ENCODE measurements at places on chromosomes 2 and 18. TPM values are rescaled to one million over a fixed set of nuclear protein-coding genes. Genes with fewer than 3 reads are reported as not detected.

DNA sequence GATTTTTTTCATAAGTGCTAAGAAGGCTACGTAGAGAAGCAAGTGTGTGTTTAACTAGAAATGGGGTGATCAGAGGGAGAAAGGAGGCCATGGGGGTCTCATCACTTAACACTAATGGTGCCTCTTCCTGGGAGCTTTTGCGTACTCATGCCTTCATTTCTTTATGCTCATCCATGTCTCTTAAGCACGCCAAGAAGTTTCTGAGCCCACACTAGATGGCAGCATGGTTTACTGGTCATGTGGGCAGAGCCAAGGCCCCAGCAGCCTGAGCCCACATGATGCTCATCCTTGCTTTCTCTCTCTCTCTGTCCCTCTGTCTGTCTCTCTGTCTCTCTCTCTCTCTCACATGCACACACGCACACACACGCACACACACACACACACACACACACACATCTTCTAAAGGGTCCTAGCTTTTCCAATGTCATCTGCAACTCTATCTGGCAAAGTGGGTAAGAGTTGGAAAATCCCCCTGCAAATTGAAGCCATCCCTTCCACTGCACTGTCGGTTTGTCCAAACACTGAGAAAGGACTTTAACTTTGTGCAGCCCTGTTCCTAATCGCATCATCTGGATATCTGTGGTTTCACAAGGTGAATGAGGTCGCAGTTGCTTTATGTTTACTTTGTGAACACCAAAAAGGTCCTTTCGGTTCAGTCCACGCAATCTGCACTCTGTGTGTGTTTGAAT is 137.1 kb upstream of the CCDC68 start:
- no peaks in the 10 kb centered on the region for H3K4me1 ChIP-seq
- no peak overlapping the region for H3K27ac ChIP-seq
- no peak overlapping the region for H3K4me3 ChIP-seq
- DNase-seq = peak; percentile 5
- peaks cover 8% of the 10 kb centered on the region for H3K27me3 ChIP-seq
- no peaks in the 10 kb centered on the region for H3K36me3 ChIP-seq

DNA sequence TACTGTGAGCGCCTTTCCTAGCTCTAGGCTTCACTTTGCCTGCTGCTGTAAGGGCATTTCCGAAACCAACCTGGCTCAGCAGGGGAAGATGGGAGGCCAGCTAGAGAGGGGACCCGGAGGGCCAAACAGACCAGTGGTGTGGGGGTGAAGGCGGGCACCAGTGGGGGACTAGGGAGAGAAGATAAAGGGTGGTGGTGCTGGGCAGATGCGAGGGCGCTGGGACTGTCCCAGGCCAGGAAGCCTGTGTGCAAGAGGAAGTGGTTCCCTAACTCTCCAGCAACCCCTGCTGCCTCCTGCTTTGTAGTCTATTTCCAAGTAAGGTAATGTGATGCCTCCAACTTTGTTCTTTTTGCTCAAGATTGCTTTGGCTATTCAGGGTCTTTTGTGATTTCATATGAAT is 73.1 kb downstream of the DNAH7 start:
- H3K36me3 ChIP-seq = no peaks in the 10 kb centered on the region
- H3K27ac ChIP-seq = no peak overlapping the region
- H3K4me1 ChIP-seq = peaks cover 5% of the 10 kb centered on the region
- H3K27me3 ChIP-seq = no peaks in the 10 kb centered on the region

DNA sequence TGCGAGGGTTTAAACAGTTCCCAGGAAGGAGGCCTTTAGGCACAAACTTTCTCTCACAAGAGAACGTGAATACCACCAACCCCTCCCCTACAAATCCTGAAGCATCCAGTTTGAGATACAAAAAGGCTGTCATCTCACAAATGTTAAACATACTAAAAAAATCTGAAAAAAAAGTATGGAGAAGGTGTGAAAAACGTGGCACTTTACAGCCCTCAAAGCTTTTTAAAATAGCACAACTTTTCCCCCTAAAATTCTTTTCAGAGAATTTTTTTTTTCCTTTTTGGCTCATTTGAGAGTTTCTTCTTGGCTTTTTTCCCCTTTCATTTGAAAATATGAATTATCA is 10.1 kb downstream of the ZEB2 start:
- H3K27me3 ChIP-seq = peaks cover 56% of the 10 kb centered on the region
- no peak overlapping the region for H3K27ac ChIP-seq
- H3K4me1 ChIP-seq = peaks cover 23% of the 10 kb centered on the region
- H3K4me3 ChIP-seq = no peak overlapping the region
- no peaks in the 10 kb centered on the region for H3K36me3 ChIP-seq
- no peak for DNase-seq

DNA sequence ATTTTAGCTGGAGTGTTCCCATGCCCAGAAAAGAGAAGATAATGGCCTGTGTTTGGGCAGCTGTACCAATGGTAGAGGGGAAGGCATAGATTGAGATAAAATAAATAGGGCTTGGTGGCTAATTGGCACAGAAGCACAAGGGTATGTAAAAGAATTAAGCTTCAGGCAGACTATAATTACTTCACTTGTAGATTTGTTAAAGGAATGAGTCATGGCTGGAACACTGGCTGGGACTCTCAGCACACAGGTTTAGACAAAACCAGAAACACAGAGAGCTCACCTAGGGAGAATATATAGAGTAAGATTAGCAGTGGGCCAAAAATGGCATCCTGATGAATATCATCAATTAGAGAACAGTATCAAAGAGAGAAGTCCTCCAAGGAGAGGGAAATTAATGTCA is 198.3 kb upstream of the FIGN start:
- no peaks in the 10 kb centered on the region for H3K4me1 ChIP-seq
- H3K27ac ChIP-seq = no peak overlapping the region
- H3K36me3 ChIP-seq = no peaks in the 10 kb centered on the region
- DNase-seq = no peak

GRCh38 chr18:32911660-32912284 is 138.9 kb upstream of the KLHL14 start:
- H3K27ac ChIP-seq = no peak overlapping the region
- no peak for DNase-seq
- peaks cover 2% of the 10 kb centered on the region for H3K27me3 ChIP-seq
- no peaks in the 10 kb centered on the region for H3K4me1 ChIP-seq
- no peak overlapping the region for H3K4me3 ChIP-seq
- H3K36me3 ChIP-seq = no peaks in the 10 kb centered on the region

GRCh38 chr2:7813541-7814292 is 868.1 kb upstream of the ID2 start:
- peaks cover 14% of the 10 kb centered on the region for H3K4me1 ChIP-seq
- no peaks in the 10 kb centered on the region for H3K27me3 ChIP-seq
- no peak for DNase-seq
- H3K27ac ChIP-seq = no peak overlapping the region

GRCh38 chr18:2417861-2418610 is 153.3 kb downstream of the METTL4 start:
- no peaks in the 10 kb centered on the region for H3K4me1 ChIP-seq
- H3K4me3 ChIP-seq = no peak overlapping the region
- DNase-seq = no peak
- H3K27ac ChIP-seq = no peak overlapping the region
- no peaks in the 10 kb centered on the region for H3K36me3 ChIP-seq

DNA sequence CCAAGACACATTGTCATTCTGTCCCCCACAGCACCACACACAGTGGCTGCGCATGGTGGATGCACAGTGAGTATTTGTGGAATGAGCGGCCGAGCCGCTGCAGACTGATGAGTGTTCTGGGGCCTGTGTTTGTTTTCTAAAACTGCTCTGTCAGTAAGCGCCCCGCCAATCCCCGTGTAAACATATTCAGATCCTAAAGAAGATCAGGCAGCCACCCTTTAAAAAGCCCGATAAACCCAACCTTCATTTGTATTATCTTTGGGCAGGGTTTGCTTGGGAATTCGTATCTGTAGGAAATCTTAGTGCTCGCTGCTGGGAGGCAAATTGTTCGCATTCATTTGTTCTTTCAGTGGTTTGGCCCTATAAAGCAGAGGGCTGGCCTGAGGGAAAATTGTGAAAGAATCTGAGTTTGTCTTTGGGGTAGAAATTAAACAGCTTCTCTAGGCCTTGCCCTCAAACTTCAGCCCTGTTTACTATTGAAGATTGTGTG is 68.6 kb downstream of the TGOLN2 start:
- no peaks in the 10 kb centered on the region for H3K4me1 ChIP-seq
- H3K36me3 ChIP-seq = no peaks in the 10 kb centered on the region
- no peaks in the 10 kb centered on the region for H3K27me3 ChIP-seq
- no peak overlapping the region for H3K27ac ChIP-seq

GRCh38 chr2:222859786-222860612 is 837 bp upstream of the ACSL3 start:
- H3K27me3 ChIP-seq = peaks cover 4% of the 10 kb centered on the region
- H3K27ac ChIP-seq = no peak overlapping the region
- peaks cover 5% of the 10 kb centered on the region for H3K4me1 ChIP-seq
- peaks cover 3% of the 10 kb centered on the region for H3K36me3 ChIP-seq
- peak overlapping the region; percentile 67 for H3K4me3 ChIP-seq

DNA sequence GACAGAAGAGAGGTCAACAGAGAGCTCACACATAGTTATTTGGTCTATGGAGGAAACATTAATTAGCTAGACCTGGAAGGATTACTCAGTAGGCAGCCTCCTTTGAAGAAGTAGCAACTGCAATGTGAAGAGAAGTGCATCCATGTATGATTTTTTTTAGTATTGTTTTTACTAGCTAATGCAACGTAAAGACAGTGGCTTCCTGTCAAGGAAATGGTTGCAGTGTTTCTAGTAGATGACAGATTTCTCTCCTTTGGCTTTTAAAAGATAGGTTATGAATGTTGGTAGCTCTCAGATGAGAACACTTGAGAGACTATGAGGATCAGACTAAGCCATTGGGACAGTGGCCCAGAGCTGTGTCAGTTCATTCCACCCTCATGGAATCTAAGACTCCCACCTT is 175.8 kb downstream of the AGPS start:
- no peaks in the 10 kb centered on the region for H3K36me3 ChIP-seq
- H3K4me3 ChIP-seq = no peak overlapping the region
- H3K27ac ChIP-seq = no peak overlapping the region
- H3K27me3 ChIP-seq = no peaks in the 10 kb centered on the region

DNA sequence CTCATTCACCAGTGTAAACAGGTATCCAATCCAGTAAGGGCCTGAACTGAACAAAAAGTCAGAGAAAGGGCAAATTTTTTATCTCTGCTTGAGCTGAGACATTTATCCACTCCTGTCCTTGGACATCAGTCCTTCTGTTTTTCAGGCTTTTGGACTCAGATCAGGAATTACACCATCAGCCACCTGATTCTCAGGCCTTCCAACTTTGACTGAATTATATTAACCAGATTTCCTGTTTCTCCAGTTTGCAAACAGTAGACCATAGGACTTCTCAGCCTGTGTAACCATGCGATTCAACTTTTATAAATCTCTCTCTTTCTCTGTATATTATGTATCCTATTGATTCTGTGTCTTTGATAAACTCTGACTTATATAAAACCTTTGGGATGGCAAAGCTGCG is 289.3 kb upstream of the CDH2 start:
- no peaks in the 10 kb centered on the region for H3K36me3 ChIP-seq
- no peak overlapping the region for H3K4me3 ChIP-seq

- H3K4me1 ChIP-seq = no peaks in the 10 kb centered on the region
- H3K36me3 ChIP-seq = no peaks in the 10 kb centered on the region
- H3K27ac ChIP-seq = no peak overlapping the region
- H3K27me3 ChIP-seq = peaks cover 16% of the 10 kb centered on the region
Measured at GRCh38 chr18:21309248-21309647, 67.2 kb downstream of the GREB1L start.

- no peaks in the 10 kb centered on the region for H3K4me1 ChIP-seq
- H3K36me3 ChIP-seq = no peaks in the 10 kb centered on the region
- DNase-seq = peak; percentile 12
- H3K4me3 ChIP-seq = no peak overlapping the region
- H3K27ac ChIP-seq = no peak overlapping the region
Measured at GRCh38 chr18:46407486-46408166, 249.4 kb downstream of the LOXHD1 start.

GRCh38 chr2:6946722-6947121 is 29.5 kb downstream of the RNF144A start:
- H3K4me3 ChIP-seq = no peak overlapping the region
- H3K36me3 ChIP-seq = peaks cover 41% of the 10 kb centered on the region
- H3K27ac ChIP-seq = no peak overlapping the region
- H3K27me3 ChIP-seq = no peaks in the 10 kb centered on the region
- DNase-seq = no peak

- H3K36me3 ChIP-seq = no peaks in the 10 kb centered on the region
- no peaks in the 10 kb centered on the region for H3K4me1 ChIP-seq
- no peak overlapping the region for H3K27ac ChIP-seq
- no peak overlapping the region for H3K4me3 ChIP-seq
Measured at GRCh38 chr2:231241755-231242507, 43.5 kb downstream of the ARMC9 start.

DNA sequence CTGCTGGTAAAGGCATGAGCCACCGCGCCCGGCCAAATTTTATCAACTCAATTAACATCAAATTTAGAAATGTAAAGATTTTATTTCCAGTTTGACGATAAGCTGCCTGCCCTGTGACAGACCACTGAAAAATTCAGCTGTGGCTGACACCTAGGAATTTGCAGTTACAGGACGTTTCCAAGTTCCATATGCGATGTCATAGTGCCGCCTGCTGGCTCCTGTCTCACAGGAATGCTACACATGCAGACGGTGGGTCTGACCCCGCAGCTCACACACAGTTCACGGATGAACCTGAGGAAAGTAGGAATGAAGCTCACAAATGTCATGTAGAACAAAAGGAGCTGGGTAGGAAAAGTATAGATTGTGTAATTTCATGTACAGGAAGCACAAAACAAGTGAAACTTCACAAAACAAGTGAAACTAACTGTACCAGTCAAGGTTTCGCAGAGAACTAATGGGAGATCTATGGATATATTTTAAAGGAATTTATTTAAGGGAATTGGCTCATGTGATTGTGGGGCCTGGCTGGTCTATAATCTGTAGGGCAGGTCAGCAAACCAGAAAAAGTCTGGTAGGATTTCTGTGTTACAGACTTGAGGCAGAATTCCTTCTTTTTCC is 13.2 kb upstream of the SEH1L start:
- no peaks in the 10 kb centered on the region for H3K27me3 ChIP-seq
- no peak overlapping the region for H3K4me3 ChIP-seq
- peaks cover 2% of the 10 kb centered on the region for H3K4me1 ChIP-seq

The KCTD1 gene
- total RNA-seq = 4.2 TPM

The MRO gene
- total RNA-seq = not detected

The SERPINB10 gene
- not detected for total RNA-seq

The CXCR4 gene
- 89.3 TPM for total RNA-seq

The RNF125 gene
- total RNA-seq = 22.2 TPM

The ST6GAL2 gene
- not detected for total RNA-seq

The C1QL2 gene
- not detected for total RNA-seq
